CD4-positive, alpha-beta T cell treated with Interleukin-15 for 4 hours (primary cell): ENCODE measurements at places on chromosomes 2 and 18.

GRCh38 chr2:158234497-158234896 lies 132.8 kb downstream of the UPP2 start:
- DNase-seq, result no peak

DNA sequence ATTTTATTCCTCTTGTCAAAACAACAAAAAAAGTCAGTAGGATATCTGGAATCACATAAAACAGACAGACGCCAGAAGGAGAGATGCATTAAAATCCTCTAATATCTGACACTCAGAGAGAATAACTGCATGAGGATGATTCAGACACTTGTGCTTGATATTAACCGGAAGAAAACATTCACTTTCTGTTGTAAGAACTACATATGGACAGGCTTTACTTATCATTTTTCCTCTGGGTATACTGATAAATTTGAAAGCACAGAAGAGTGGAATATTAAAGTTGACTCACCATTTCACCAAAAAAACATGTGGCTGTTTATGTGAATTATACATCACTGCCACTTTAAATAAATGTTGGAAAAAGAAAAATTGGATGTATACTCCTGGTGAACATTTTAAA lies 589.1 kb upstream of the CDH2 start:
- DNase-seq, result no peak

DNA sequence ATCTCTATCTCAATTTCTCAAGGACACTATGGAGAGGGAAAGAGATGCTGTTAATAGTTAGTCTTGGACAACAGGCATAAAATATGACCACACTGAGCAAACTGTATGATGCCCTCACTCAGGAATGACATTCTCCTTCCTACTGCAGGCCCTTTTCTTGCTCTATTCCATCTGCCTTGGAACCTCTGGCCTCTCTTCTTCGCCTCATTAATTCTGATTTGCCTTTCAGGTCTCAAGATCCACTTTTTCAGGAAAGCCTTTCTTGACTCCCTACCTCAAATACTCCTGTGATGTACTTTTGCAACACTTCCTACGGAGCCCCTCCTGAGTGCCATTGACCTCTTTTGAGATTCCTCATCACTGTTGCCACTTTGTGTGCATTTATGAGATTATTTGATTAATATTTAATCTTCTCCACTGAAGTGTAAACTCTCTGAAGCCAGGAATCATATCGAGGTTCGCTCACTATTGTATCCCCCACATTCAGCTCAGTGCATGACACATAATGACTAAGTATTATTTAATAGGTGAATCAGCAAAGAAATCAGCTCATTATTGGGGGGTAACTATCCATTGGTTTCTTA lies 21.3 kb upstream of the SPP2 start:
- no peak for DNase-seq

DNA sequence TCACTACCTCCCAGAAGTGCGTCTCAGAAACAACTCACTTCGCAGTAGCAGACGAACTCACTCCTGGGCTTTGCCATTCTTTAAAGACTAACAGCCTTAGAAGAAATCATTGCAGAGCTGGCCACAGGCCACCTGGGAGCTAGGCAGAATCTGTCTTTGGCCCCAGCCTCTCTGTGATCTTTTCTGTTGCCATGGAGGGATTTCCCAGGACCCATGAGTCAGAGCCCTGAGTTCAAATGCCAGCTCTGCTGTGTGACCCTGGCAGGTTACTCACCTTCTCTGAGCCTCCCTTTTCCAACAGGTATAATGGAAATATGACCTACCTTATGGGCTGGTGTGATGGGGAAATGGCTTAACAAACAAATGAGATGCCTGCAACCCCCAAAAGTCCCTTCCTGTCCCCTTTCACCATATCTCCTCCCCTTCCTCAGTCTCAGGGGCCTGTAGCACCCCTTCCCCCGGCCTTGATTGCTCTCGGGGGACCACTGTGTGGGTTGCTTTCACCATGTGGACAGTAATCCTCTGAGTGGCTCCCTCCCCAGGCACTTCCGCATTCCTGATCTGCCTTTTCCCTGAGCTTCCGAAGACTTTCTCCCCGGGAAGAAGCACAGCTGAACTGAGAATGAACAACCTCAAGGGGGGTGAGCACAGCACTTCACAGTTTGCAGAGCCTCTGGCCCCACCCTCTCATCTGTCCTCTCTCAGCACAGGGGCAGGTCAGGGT lies 34.0 kb upstream of the SLC66A3 start:
- no peak for DNase-seq

DNA sequence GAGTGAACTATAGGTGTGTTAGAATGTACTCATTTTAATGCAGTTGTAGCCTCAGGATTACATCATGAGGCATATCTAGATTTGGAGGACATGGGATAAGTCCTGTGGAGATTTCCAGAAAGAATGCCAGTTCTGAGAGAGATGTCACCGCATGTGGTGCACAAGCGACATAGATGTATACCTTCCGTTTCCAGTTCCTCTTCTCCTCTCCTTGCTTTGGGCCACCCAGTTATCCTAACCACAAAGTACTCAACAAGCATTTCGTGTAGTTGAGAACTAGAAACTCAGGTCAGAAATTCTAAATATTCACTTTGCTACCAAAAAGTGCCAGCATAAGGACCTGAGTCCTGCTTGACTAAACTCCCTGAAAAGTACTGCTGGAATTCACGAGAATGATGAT lies 66.5 kb downstream of the KCTD18 start:
- DNase-seq, result no peak

DNA sequence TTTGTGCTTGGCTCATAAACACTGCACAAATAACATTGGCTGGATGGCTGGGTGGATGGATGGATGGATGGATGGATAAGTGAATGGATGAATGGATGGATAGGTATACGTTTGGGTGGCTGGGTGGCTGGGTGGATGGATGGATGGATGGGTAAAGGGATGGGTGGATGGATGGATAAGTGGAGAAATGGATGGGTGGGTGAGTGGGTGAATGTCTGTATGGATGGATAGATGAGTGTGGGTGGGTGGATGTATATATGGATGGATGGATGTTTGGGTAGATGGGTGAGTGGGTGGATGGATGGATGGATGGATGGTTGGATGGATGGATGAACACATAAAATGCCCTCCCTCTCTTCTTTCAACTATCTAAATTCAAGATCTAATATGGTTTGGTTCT lies 38.1 kb downstream of the KCNF1 start:
- DNase-seq, result no peak

DNA sequence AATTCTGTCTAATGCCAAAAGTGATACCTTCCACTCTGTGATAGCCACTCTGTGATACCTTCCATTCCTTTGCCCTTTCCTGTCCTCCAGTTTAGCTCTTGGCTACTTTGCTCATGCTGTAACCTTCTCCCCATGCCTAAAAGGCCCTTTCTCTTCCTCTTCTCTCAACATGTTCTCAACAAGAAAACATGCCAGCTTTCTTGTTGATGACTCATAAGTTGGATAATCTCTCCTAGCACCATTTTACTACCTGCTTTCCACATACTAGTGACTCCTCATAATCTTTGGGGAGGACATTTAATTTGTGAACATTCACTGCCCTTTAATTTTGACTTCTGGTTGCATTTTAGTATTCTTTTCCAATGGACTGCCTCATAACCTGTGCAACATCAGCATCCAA lies 55.9 kb upstream of the NT5C1B start:
- no peak for DNase-seq

DNA sequence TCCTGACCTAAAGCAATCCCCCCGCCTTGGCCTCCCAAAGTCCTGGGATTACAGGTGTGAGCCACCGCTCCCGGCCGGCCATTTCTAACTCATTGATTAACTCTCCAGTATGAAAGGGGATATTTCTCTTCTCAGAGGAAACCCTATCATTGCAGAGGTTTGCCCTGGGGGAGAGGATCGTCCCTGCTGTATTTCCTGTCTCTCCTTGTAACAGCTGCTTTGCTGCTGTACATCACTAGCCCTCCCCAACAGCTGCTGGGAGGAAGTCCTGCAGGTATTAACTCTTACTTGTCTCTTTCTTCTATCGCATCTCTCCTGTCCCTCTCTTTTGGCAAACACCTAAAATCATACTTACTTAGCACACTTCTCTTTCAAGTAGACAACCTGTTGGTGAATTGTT lies 219.0 kb upstream of the DSEL start:
- no peak for DNase-seq

GRCh38 chr2:203774760-203775159 lies 68.3 kb downstream of the CD28 start:
- DNase-seq, result no peak

DNA sequence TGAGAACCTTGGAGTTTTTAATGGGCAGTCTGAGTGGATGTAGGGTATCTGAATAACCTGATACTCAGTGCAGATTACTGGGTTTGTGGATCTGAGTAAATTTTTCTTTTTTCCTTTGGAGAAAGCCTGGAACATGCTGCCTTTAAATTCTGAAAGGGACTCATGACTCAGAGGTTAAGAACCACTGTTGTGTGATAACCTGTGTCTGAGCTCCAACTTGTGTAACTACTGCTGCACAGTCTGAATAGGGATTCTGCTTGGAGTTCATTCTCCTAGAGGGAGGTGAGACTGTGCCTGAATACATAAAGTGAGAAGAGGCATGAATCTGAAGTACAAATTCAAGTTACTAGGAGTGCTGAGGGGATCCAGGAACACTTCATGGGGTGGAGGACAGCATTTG lies 36.2 kb downstream of the KDM3A start:
- DNase-seq, result no peak

DNA sequence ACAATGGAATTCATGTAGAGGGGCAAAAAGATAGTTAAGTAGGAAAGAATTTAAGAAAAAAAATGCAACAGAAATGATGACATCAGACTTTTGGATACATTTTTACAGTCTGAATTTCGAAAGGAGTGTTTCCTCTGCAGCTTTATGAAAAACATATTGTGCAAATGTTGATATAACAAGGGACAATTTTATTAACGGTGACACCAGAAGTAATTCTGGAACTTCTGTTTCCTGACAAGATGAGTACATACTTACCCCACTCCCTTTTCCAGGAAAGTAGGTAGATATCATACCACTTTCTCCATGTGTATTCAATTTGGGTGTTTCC lies 369.6 kb downstream of the FBXO15 start:
- DNase-seq, result no peak

- peak; percentile 92 for DNase-seq
Measured at GRCh38 chr2:127526132-127527000, at the start of gene IWS1. Gene IWS1, minus strand, starts transcription at chr2:127526489. Its CDS starts 281 bp downstream, at chr2:127526208.

DNA sequence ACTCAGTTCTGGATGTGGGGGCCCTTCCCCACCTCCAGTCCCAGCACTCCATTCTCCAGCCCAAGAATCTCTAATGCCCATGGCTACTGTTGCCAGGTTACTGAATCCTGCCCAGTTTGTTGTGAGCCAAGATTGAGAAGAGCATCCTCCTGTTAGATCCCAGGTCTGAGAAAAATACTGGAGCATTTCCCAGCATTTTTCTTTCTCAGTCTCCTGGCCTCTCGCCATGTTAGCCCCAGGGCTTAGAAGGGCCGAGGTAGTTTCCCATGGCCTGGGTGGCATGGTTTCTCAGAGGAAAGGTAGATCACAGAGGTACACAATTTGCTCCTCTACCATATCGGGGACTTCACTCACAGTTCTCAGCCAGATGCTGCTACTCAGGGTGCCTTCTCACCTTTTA lies 135.7 kb downstream of the OTX1 start:
- DNase-seq, result no peak

GRCh38 chr2:132703396-132703795 lies 33.4 kb upstream of the LYPD1 start:
- DNase-seq, result no peak

DNA sequence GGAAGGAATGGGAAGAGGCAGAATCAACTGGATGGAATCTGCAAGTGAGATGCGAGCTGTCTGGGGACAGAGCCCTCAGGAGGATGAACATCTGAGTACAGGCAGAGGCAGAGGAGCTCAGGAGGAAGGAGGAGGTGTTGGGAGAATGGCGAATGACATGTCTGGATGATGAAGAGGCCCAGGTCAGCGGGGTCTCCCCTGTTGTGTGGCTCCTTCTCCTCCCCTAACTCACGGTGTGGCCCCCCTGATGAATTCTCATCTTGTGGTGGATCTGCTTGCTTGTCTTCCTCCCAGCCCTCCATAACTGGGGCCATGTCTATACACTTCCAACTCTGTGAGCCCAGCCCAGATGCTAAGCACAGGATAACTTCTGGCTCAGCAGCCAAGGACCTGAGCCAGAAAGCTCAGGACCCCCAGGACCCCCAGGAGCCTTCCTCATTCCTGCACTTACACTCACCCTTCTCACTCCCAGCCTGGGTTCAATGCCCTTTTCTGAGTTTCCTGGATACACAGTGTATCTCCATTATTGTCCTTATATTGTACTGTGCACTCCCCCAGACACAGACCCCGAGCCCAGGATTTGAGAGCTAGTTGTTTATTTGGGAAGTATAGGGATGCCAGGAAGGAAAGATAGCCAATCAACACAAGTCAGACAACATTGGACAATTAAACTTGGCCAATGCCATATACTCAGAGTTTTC lies 678.6 kb upstream of the HS6ST1 start:
- DNase-seq, result no peak

DNA sequence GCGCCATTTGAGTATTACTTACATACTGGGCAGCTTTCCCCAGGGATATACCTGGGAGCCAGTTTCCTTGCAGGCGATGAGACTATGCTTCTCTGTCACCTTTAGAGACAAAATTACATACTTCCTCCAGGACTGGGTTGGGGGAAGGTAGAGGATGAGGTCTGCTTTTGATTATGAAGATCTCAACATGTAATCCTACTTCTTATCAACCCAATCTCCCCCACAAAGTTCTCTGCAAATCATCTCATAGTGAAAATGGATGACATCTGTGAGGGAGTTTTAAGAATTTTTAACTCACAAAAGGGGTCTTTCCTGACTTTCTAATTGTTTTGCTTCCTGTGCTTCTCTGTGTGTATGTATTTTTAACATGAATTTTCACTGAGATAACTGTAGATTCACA lies 81.9 kb downstream of the TMEM131 start:
- DNase-seq, result no peak

GRCh38 chr2:172021955-172022354 lies 22.2 kb downstream of the METAP1D start:
- no peak for DNase-seq
